Activated naive CD8-positive, alpha-beta T cell treated with anti-CD3 and anti-CD28 coated beads for 36 hours (primary cell): ENCODE measurements at places on chromosomes 16 and 17. TPM values are rescaled to one million over a fixed set of nuclear protein-coding genes. Genes with fewer than 3 reads are reported as not detected.

Gene MVP
- 30.7 TPM for total RNA-seq

GRCh38 chr17:18172531-18173278 lies 10.9 kb upstream of the ALKBH5 start:
- DNase-seq = no peak

Gene MAF
- total RNA-seq = 0.54 TPM

Gene LITAFD
- total RNA-seq = not detected

DNA sequence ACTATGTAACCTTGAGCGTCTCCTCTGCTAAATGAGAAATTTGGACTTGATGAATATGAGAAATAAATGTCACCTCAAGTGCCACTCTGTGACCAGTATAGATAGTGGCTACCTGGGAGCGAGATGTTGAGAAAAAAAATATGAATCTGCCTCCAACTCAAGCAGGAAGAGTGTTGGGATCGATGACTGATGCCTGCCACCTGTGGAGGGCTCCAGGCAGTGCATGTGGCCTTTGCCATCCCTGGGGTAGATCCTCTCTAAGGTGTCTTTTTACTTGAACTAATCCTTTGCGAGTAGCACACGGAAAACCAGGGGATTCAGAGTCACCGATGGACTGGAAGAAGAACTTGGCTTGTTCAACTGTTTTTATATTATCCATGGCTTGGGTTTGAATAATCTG lies 9.4 kb downstream of the CCDC182 start:
- DNase-seq = no peak

DNA sequence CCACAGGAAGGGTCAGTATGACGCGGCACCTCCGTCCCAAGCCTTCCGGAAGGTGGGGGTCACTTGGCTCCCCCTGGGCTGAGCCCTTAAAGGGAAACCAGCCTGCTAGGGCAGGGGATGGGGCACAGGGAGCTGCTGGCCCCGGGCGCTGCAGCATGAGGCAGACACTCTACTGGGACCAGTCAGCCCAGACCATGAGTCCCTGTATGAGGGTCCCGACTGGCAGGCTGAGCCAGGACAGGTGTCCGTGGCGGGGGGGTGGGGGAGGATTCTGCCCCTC lies 43.4 kb upstream of the ZC3H18 start:
- no peak for DNase-seq

- DNase-seq = no peak
These were observed 79.9 kb upstream of the CRHR1 start for GRCh38 chr17:45704251-45704650.

Gene MT1G
- total RNA-seq = 41.8 TPM

- DNase-seq = no peak
These were observed 12.2 kb downstream of the TSPOAP1 start for GRCh38 chr17:58316260-58316960.

- DNase-seq = no peak
These were observed 25.1 kb downstream of the ABR start for GRCh38 chr17:1154704-1155103.

Gene PLEKHH3
- 0.90 TPM for total RNA-seq

Gene ARHGAP27
- 33.3 TPM for total RNA-seq
